ENCODE measurements at places on chromosomes 4 and X. TPM values are rescaled to one million over a fixed set of nuclear protein-coding genes. Genes with fewer than 3 reads are reported as not detected.

- no peak overlapping the region for H3K27ac ChIP-seq
- no peaks in the 10 kb centered on the region for H3K27me3 ChIP-seq
- H3K4me3 ChIP-seq, result no peak overlapping the region
- H3K4me1 ChIP-seq, result no peaks in the 10 kb centered on the region
Measured at GRCh38 chr4:52588771-52589591, 70.1 kb downstream of the USP46 start.

- no peaks in the 10 kb centered on the region for H3K27me3 ChIP-seq
- DNase-seq, result no peak
- no peaks in the 10 kb centered on the region for H3K4me1 ChIP-seq
- H3K27ac ChIP-seq, result no peak overlapping the region
- H3K36me3 ChIP-seq, result no peaks in the 10 kb centered on the region
Measured at GRCh38 chr4:46954643-46955042, 38.7 kb downstream of the GABRA4 start.

- no peaks in the 10 kb centered on the region for H3K4me1 ChIP-seq
Measured at GRCh38 chr4:88735564-88735963, 37.9 kb upstream of the NAP1L5 start.

DNA sequence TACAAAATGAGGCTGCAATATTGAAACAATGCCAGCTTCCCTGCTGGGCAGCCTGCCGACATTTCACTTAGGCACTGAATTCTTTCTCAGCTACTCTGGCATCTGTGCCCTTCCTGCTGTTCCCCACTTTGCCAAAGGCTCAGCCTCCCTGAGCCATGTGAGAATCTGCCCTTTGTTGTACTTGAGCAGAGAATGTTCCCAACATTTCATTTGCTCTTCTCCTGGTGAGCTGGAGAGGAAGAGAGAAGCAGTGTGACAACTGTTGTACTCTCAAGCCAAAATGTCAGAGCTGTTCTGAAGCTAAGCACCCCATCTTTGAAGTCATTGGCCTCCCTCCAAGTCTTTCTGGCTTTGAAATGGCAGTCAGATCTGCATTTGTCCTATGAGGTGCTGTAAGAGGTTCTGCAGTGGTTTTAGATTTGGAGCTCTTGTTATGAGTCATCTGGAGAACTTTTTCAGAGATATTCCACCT, 32.5 kb downstream of the LANCL3 start:
- DNase-seq, result peak; percentile 2
- 0 out of 2 replicates have a peak, but pooled peaks cover 4% of the 10 kb centered on the region for H3K27me3 ChIP-seq
- H3K36me3 ChIP-seq, result no peaks in the 10 kb centered on the region
- H3K4me3 ChIP-seq, result no peak overlapping the region
- no peaks in the 10 kb centered on the region for H3K4me1 ChIP-seq
- no peak overlapping the region for H3K27ac ChIP-seq

- H3K4me3 ChIP-seq, result no peak overlapping the region
- H3K27ac ChIP-seq, result no peak overlapping the region
- no peaks in the 10 kb centered on the region for H3K36me3 ChIP-seq
- peak; percentile 15 for DNase-seq
Measured at GRCh38 chrX:106481341-106481740, 130.4 kb upstream of the RADX start.

DNA sequence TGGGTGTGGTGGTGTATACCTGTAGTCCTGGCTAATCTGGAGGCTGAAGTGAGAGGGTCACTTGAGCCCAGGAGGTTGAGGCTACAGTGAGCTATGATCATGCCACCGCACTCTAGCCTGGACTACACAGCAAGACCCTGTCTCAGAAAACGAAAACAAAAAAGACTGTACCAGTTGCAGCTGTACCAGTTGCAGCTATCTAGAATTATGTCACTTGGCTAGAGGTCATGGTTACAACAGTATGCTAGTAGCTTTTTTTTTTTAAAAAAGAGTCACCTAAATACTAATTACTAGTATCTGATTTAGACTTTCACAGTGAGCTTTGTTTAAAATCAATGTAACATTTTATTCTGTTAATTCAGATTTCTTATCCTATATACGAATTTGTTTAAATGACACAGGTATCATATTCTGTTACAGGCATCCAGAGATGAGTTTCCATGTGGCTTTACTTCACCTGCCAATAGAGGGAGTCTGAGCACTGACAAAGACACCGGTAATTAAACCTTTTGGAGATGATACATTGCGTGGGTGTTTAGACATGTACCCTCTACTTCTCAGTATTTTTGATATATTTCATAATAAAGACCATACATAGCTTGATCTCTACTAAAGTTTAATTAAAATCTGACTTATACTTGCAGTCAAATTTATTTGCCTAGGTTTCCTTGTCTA, 100.2 kb upstream of the IL13RA1 start:
- H3K27me3 ChIP-seq, result no peaks in the 10 kb centered on the region
- DNase-seq, result no peak
- H3K27ac ChIP-seq, result no peak overlapping the region

DNA sequence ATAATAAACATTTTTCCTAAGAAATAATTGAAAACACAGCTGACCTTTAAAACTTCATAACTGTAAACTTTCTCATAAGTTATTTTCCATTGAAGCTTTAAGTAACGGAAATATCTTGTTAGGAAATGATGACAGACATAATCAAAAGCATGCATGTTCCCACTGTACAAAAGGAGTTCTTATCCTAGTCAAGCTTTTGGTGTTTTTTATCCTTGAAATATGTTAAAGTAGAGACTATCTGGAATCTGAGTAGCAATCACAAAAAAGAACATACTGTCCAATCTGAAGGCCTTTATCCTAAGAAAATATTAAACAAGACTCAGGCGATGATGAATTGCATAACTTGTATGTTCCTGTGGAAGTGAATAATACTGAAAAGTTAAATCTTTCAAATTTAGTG, 14.4 kb downstream of the GEMIN8 start:
- no peak overlapping the region for H3K27ac ChIP-seq
- peaks cover 4% of the 10 kb centered on the region for H3K36me3 ChIP-seq
- H3K27me3 ChIP-seq, result no peaks in the 10 kb centered on the region
- no peaks in the 10 kb centered on the region for H3K4me1 ChIP-seq
- no peak overlapping the region for H3K4me3 ChIP-seq

- no peaks in the 10 kb centered on the region for H3K27me3 ChIP-seq
- no peaks in the 10 kb centered on the region for H3K36me3 ChIP-seq
- no peak overlapping the region for H3K27ac ChIP-seq
- no peak overlapping the region for H3K4me3 ChIP-seq
- H3K4me1 ChIP-seq, result peaks cover 27% of the 10 kb centered on the region
- peak; percentile 58 for DNase-seq
Measured at GRCh38 chr4:85555206-85555605, 80.3 kb downstream of the ARHGAP24 start.

GRCh38 chrX:147981038-147981752, at the start of gene FMR1NB:
Gene FMR1NB (plus strand): TSS chrX:147981337. CDS start chrX:147981403, 66 bp downstream.
- DNase-seq, result peak; percentile 1
- no peak within 1 kb of the TSS for H3K27ac ChIP-seq
- no peaks in the 10 kb centered on the region for H3K4me1 ChIP-seq

- no peak for DNase-seq
- H3K4me3 ChIP-seq, result no peak overlapping the region
- H3K36me3 ChIP-seq, result no peaks in the 10 kb centered on the region
- H3K4me1 ChIP-seq, result no peaks in the 10 kb centered on the region
- no peak overlapping the region for H3K27ac ChIP-seq
Measured at GRCh38 chr4:164293203-164293602, 460.7 kb upstream of the SMIM31 start.

DNA sequence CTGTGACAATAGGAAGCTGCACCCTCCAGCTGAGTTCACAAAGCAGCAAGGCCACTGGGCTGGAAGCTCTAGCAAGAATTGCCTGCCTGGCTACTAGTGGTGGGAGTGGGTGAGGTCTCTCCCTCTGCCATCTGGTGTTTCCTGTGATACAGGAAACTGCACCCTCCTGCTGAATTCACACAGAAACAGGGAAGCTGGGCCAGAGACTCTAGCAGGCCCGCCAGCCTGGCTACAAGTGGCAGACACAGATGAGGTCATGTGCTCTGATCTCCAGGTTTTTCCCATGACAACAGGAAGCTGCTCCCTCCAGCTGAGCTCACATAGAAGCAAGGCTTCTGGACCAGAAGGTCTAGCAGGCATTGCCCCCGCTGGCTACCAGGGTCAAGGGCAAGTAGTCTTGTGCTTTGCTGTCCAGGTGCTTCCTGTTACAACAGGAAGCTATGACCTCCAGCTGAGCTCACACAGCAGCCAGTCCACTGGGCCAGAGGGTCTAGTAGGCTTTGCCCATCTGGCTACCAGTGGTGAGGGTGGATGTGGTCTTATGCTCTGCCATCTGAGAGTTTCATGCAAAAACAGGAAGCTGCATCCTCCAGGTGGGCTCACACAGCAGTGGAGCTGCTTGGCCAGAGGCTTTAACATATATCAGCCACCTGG, 41.5 kb upstream of the ZXDA start:
- no peak overlapping the region for H3K4me3 ChIP-seq
- H3K27ac ChIP-seq, result no peak overlapping the region
- no peak for DNase-seq
- H3K4me1 ChIP-seq, result no peaks in the 10 kb centered on the region
- H3K36me3 ChIP-seq, result no peaks in the 10 kb centered on the region
- no peaks in the 10 kb centered on the region for H3K27me3 ChIP-seq

GRCh38 chr4:112145790-112146501, 692 bp downstream of the FAM241A start:
- peaks cover 5% of the 10 kb centered on the region for H3K4me1 ChIP-seq
- H3K27me3 ChIP-seq, result peaks cover 2% of the 10 kb centered on the region
- no peaks in the 10 kb centered on the region for H3K36me3 ChIP-seq

DNA sequence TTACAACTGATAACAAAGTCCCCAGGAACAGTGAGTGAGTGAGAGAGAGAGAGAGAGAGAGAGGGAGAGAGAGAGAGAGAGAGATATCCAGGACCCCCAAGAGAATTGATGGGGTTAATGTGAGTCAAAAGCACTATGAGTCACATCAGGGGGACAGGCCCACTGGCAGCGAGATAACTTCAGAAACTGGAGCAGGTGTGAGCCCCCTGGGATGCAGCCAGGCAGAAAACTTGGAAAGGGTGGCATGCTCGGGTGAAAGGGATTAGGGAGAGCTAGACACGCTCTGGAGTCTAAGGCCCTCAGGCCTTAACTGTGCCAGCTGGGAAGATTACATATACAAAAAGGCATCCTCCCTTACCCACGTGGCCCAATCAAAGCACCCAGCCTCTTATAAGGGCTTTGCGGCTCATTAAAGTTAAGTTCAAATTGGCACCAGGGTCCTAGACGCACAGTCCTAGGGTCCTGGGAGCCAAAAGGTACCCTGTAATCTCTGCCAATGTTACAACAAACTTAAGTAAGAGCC, 841 bp downstream of the ACOT9 start:
- H3K27me3 ChIP-seq, result no peaks in the 10 kb centered on the region
- peak overlapping the region; percentile 74 for H3K27ac ChIP-seq
- H3K36me3 ChIP-seq, result no peaks in the 10 kb centered on the region
- no peaks in the 10 kb centered on the region for H3K4me1 ChIP-seq
- peak overlapping the region; percentile 73 for H3K4me3 ChIP-seq

GRCh38 chrX:8345473-8345872, 119.2 kb upstream of the VCX3B start:
- H3K36me3 ChIP-seq, result no peaks in the 10 kb centered on the region
- no peak overlapping the region for H3K4me3 ChIP-seq
- no peak overlapping the region for H3K27ac ChIP-seq

PAGE4 gene
- not detected for total RNA-seq

UCP1 gene
- total RNA-seq, result not detected

ANK2 gene
- 13.0 TPM for total RNA-seq

PDE6B gene
- 5.6 TPM for total RNA-seq

UGT2B10 gene
- total RNA-seq, result not detected

ZIC3 gene
- total RNA-seq, result not detected

PAGE1 gene
- not detected for total RNA-seq

NPNT gene
- total RNA-seq, result 66.3 TPM

RTL9 gene
- 0.21 TPM for total RNA-seq
